ENCODE measurements at places on chromosomes 3 and 15.

DNA sequence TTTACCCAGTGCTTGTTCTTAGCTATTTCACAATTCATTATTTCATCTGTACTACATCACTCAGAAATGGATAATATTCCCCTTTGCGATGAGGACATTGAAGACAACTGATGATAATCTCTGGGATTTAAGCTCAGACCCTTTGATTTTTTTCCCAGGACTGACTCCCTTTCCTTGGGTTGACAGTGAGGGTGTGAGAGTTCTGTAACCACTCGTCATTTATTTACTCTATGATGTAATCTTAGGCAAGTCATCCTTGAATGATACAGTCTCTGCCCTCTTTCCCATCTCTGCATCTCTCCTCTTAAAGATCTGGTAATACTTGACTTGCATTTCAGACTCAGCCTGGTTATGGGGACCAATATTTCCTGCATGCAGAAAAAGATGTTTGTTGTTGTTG, 1041.7 kb downstream of the AGBL1 start:
- no peak for DNase-seq

GRCh38 chr3:4748701-4749378, 230.4 kb upstream of the BHLHE40 start:
- DNase-seq: no peak

DNA sequence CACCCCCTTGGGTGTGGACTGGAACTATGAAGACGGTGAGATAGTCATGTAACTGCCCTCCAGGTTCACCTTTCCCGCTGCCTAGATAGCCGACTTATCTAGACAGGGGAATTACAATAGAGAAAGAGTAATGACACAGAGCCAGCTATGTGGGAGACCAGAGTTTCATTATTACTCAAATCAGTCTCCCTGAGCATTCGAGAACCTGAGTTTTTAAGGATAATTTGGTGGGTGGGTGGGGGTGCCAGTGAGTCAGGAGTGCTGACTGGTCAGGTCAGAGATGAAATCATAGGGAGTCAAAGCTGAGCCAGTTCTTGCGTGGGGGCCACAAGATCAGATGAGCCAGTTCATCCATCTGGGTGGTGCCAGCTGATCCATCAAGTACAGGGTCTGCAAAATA, 19.7 kb upstream of the DNAJC19 start:
- no peak for DNase-seq

GRCh38 chr3:88198121-88198520, 48.4 kb downstream of the C3orf38 start:
- no peak for DNase-seq

DNA sequence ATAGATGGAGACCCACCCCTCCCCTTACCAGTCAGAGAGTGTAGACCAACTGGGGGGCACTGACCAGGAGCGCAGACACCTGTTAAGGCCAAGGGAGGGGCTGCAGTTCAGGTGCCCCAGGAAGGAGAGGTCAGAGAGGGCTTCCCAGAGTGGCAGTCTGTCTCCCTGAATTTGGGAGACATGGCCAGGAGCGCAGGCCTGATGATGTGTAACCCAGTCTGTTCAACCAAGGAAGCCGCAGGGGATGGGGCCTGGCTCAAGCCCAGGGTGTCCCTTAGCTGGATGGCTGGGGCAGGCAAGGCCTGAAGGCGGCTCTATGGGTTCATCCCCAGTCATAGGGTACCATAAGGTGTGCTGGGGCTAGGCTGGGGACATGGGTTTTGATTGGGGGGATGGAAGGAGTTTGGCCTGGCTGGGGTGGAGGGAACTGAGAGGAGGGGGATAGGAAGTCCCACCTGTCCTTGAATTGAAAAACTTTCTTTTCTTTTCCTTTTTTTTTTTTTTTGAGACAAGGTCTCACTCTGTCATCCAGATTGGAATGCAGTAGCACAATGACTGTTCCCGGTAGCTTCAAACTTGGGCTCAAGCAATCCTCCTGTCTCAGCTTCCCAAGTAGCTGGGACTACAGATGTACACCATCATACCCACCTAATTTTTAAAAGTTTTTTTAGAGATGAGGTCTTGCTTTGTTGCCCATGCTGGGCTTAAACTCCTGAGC, 75.7 kb downstream of the SMAD6 start:
- no peak for DNase-seq

DNA sequence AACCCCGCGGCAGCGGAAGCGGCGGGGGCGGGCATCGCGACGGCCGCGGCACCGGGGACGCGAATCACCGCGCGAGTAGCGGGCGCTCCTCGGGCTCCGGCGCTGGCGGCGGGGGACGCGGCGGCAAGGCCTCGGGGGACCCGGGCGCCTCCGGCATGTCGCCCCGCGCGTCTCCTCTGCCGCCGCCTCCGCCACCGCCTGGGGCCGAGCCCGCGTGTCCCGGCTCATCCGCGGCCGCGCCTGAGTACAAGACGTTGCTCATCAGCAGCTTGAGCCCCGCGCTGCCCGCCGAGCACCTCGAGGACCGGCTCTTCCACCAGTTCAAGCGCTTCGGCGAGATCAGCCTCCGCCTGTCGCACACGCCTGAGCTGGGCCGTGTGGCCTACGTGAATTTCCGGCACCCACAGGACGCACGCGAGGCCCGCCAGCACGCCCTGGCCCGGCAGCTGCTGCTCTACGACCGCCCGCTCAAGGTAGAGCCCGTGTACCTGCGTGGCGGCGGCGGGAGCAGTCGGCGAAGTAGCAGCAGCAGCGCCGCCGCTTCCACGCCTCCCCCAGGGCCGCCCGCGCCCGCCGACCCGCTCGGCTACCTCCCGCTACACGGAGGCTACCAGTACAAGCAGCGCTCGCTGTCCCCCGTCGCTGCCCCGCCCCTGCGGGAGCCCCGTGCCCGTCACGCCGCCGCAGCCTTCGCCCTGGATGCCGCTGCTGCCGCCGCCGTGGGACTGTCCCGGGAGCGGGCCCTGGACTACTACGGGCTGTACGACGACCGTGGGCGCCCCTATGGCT, 675 bp downstream of the RBM15B start:
- DNase-seq: no peak

DNA sequence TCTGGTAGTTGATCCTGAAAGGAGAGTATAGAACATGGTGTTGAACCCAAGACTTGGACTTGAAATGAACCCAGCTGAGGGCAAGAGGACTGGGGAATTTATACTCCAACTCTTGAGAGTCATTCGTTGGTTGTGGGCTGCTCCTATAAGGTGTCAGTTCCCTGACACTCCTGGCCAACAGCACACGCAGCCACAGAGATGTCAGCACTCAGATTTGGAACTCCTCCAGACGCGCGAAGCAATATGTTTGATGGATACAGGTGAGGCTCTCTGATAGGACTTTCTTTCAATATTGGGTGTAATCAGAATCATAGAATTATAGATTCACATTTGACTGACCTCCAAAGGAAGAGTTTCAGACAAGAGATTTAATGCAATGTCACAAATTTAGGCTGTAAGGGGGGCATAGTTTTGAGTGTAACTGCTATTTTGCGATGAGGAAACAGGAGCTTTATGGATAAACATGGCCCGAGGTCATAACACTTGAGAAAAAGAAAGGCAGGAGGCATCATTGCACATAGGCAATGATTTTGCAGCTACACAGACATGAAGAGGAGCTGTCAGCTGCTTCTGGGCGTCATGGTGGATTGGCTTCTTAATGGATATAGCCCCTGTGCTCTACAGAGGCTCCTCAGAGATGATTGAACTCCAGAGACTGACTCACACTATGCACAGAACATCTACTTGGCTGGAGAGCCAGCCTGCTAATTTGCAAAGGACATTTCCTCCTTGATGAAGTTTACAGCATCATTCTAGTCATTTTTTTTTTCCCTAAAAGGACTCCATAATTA, 569.2 kb upstream of the RGMA start:
- no peak for DNase-seq

- DNase-seq: no peak
Observed at GRCh38 chr15:60935130-60935529, 294.0 kb downstream of the RORA start.

GRCh38 chr15:39641191-39641889, 60.5 kb downstream of the THBS1 start:
- no peak for DNase-seq

- no peak for DNase-seq
Observed at GRCh38 chr3:24503616-24504113, 9.0 kb upstream of the THRB start.

GRCh38 chr15:81301815-81302399, 22.0 kb downstream of the STARD5 start:
- no peak for DNase-seq

DNA sequence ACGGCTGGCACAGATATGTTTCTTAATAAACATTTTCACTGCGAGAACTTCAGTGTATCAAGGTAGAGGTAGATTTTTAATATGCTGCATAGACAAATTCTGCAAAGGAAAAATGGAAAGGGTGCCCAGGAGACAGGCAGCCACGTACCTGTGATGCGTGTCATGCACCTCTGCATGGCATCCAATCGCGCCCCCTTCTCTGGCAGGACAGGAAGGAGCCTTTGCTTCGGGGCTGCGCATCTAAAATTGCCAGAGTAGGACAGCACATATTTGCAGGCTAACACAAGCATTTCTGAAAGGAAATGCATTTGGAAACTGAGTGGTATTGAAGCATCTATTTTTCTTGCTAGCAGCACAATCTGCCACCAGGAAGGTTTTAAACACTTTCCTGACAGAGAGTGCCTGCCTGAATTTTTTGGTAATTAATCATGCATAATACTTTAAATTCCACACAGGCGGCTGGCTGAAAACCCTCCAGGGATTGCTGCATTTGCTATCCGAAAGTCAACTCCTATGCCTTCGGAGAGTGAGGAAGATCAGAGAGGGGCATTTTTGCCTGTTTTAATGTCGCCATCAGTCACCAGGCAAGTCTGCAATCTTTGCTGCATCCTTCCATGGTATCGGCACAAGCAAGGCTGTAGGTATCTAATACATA, 165.1 kb upstream of the ATP10A start:
- DNase-seq: no peak

- DNase-seq: no peak
Observed at GRCh38 chr3:49626796-49627195, 47.4 kb upstream of the APEH start.

GRCh38 chr15:40743921-40744814, 10.9 kb downstream of the RMDN3 start:
- no peak for DNase-seq

- DNase-seq: no peak
Observed at GRCh38 chr3:134134240-134134639, 104.5 kb upstream of the SLCO2A1 start.

- DNase-seq: no peak
Observed at GRCh38 chr15:66477011-66477410, 20.6 kb downstream of the SNAPC5 start.

DNA sequence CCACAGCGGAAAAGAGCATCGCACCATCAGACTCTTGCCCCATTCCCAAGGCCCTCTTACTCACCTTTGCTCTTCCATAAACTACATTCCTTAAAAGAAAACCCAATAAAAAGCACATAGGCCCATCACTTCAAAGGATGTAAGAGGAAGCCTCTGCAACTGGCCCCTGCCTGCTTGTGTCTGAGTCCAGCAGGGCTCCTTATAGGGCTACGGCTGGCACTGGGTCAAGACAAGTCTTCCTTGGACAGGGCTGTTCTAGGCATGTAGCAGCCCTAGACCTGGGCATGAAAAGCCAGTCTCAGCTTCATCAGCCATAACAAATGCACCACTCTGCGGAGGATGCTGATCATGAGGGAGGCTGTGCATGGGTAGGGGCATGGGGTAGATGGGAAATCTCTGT, 218.3 kb downstream of the NTRK3 start:
- no peak for DNase-seq

DNA sequence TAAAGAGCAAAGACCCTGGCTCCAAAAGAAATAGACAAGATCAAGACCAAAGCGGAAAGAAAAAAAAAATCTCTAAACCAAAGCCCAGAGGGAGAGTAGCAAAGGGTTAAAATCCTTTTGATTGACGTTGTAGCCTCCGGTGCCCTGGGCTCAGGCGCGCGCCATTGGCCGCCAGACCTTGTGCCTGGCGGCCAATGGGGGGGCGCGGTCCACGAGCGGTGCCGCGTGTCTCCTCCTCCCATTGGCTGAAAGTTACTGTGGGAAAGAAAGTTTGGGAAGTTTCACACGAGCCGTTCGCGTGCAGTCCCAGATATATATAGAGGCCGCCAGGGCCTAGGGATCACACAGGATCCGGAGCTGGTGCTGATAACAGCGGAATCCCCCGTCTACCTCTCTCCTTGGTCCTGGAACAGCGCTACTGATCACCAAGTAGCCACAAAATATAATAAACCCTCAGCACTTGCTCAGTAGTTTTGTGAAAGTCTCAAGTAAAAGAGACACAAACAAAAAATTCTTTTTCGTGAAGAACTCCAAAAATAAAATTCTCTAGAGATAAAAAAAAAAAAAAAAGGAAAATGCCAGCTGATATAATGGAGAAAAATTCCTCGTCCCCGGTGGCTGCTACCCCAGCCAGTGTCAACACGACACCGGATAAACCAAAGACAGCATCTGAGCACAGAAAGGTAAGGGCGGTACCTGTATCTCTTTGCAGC, at the start of gene HES1:
HES1 (plus strand) TSS at position 343 of the 713 bp plus-strand sequence; CDS start at position 576, 233 bp downstream.
- DNase-seq: no peak

- no peak for DNase-seq
Observed at GRCh38 chr15:39498629-39499028, 82.2 kb upstream of the THBS1 start.

DNA sequence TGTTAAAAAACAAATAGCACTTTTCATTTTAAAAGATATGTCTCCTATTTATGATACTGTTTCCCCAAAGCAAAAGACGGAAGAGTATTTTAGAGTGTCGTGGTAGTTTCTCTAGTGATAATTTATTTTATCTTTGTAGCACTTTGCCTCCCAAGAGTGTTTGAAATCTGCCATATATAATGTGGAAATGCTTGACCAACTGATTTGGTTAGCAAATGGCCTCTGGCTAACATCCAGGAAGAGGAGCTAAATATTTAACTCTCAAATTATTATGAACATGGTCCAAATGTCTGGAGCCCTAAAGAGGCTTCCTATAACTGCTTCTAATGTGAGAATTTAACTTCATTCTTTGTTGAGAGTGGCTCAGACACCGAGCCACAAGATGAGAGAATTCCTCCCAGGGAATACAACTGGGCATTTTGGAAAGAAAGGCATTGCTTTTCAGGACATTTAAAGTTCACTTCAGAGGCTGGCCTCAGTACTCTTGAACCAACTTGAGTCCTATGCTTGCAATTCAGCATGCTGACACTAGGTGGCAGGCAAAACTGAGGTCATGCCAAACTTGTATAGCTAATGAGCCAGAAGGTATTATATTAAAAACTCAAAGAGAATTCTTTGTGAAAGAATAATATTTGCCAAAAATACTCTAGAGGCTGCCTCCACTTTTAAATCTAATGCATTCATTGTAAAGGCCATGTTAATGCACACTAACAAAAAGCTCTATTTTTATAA, 104.5 kb downstream of the RARB start:
- peak; percentile 48 for DNase-seq

GRCh38 chr15:40511472-40512133, 40.8 kb downstream of the CHST14 start:
- DNase-seq: no peak

DNA sequence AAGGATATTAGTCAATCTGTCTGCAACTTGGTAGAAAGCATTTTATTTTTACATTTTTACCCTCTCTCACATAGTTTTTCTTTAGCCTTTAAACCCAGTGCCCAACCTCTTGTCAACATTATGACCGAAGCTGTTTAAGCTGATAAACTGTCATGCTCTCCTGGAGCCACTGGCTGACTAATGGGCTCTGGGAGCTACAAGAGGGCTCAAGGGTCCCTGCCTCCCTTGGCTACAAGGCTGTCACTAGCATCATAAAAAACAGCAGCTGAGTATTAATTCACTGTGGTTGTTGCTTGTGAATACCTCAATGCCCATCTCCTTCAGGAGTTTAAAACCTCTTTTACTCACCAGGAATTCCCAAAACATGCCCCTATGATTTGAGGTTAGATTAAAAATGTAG, 237.9 kb downstream of the ZMAT3 start:
- DNase-seq: no peak
